ENCODE measurements at places on chromosomes 12 and 14.

DNA sequence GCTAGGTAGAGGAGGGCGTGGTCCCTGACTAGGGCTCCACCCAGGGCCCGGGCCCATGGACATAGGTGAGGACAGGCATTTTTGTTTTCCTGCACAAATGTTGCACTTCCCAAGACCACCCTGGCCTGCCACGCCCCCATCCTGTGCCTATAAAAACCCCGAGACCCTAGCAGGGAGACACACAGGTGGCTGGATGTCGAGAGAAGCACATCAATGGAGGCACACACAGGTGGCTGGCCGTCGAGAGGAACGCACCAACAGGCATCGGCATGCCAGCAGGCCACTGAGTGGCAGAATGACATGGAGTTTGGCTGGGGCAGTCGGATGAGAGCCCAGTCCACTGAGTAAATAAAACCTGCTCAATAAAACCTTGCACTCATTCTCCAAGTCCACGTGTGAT lies 157.9 kb upstream of the ABCD2 start:
- DNase-seq = no peak

DNA sequence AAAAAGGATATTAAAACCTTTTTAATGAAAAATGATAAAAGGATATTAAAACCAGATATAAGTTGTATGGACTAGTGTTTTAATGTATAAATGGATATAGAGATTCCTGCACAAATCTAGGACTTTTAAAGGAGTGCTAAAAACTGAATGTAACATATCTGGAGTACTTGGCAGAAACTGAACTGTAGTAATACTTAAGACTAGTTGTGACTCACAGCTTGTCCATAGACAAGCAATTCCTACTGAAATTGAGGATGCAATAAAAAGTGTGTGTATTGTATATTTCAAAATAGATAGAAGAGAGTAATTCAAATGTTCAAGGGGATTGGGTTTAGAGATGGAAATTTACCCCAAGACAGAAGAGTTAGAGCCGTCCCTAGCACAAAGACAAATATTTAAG lies 59.6 kb downstream of the FBXO33 start:
- no peak for DNase-seq

DNA sequence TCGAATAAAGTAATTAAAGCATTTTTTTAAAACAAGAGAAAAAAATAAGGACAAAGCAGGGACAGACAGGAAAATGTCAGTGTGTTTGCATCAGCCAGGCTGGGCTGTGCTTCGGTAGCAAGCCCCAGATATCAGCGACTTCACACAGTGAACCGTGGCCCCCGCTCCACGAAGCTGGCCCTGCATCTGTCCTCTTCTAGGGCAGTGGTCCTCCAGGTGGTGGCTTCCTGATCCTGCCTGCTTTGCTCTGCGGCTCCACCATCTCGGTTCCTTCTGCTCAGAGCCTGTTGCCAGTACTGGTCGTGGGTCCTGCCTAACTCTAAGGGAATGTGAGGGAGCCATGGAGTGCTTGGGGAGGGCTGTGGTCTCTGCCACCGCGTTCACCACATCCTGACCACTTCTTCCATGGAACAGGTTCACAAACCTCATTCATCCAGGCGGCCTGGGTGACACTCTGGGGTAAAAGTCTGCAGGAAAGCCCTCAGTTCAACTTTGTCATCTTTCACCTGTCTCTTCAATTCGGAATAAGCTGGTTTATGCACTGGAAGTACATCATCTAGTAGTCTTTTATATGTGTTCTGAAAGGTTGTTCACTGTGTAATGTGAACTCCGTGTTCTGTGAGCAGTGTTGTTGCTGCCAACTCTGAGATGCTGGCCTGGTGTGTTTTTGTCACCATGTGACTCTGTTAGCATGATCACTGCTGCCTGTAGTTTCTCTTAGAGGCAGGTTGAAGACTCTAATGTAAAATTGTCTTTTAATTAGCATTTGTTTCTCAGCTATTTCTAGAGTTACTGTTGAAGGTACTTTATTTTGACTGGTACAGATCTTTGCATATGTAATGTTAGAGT lies 47.9 kb downstream of the ANKRD9 start:
- DNase-seq = no peak

DNA sequence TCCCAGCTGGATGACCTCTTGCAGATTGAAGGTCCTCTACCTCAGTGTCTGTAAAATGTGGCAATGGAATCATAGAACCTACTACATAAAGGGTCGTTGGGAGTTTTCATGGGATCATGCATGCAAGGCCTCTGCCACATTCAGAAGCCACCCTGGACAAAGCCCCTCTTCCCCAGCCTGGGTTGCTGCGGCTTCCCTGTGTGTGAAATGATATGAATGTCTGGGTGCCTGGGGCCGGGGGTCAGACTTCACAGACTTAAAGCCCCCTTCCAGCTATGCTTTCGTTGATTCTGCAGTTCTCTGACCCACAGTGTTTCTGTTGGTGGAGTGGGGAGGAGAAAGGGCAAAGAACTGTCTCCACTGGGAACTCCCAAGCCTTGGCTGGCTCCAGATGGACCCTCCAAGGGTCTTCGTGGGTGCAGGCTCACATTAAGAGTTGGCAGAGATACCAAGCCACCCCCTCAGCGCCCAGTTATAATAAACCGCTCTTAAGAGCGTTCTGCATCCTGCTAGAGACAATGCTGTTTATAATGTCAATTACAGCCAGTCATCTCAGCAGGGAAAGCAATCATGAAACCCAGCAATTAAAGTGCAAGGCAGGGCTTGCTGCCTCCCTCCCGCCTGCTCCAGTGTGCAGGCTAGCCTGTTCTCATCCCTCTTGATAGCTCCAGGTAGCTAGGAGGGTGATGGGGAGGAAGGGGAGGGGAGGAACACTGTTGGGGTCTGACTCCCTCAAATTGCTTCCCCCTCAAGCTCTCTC lies 210.9 kb upstream of the FKBP4 start:
- no peak for DNase-seq

DNA sequence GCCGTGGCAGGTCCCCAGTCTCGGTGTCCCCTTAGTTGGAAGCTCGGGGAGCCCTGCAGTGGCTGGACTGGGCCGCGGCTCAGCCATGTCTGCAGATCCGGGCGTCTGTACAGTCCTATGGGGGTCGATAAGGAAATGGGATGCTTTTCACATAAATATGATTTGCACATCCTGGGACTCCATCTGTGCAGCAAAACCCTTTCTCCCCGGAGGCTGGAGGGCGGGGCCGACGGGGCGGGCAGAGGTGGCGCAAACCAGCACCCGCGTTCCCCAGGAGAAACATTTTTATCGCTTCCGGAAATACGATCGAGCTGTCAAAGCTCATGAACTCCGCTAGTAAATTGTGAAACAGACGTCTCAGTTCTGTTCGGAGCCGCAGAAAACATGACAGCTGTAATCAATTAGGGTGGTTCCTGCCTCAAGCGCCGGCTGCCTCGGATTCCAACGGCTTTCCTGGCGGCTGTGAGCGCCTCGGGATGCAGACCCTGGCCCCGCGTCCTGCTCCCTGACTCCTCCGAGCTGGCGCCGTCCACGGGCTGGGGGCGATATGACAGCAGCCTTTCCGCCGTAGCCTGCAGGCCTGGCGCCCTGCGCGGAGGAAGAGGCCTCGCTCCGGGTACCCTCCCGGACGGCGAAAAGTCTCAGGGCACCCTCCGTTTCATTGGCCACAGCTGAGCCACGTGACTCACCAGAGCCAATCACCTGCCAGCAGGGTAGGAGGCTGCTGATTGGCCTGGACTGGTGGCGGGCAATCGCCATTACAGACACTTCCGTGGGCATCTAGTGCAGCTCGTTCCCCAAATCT lies 23.0 kb downstream of the DIO3 start:
- DNase-seq = no peak

DNA sequence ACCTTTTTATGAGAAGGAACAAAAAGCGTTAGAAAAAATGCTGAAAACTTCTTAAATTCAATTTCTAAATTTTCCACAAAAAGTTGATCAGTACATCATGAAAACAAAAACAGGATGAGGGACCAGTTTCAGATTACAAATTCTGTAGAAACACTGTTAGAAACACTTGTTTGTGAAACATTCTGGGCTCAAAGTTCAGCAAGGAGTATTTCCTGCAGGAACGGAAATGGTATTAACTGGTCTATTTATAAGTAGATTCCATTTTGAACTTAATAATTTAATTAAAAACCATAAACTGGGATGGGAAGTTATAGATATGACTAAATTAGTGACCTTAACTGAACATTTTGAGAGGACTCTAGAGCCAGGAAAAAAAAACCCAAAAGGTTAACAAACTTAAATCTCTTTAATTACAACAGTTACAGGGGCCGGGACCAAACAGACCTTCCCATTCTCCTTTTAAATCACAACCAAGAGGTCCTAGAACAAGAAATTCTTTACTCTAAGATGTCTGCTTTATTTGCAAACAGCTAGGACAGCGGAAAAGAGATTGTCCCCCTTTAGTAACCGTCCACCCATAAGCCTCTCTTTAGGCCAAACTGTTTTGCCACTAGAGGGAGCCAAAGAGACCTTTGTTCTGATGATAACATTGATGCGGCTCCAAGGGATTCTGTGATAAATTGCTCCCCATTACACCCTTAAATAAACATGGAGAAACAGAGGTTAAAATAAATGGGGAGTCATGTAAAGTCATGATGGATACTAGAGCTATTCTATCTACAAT lies 69.0 kb upstream of the RERGL start:
- no peak for DNase-seq

Measured in stimulated activated CD4-positive, alpha-beta T cell treated with anti-CD3 and anti-CD28 coated beads, TNF-alpha, amount 100 ng/mL, for 4 hours (primary cell).